ENCODE measurements at places on chromosomes 1 and 21.

DNA sequence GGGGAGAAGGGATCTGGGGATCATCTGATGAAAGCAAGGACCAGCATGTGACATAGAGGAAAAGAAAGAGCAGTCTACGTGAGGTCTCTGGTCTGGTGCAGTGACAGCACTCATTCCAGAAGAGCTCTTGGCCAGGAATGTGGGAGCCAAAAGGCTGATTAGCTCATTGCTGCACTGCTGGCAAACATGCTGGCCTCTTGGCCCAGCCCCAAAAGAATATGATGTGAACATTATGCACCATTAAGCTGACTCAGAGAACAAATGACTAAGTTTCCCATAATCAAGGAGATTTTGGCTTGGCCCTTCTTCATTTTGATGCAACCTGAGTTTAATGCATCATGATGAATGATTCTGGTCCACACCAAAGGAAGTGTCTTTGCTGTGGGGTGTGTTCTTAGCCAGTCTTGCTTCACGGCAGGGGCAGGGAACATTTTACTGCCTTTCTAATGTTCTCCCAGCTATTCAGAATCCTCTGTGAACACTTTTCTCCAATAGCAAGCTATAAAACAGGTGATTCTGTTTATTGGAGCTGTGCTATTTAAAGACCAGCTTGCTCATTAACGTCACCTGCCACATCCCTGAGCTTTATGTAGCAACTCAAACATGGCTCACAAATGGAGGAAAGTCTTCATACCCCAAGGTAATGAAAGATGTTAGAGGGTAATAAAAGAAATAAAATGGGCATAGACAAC, 55.1 kb downstream of the PCBP3 start:
- peak; percentile 98 for DNase-seq

- no peak for DNase-seq
These were observed 4.9 kb downstream of the OTUD7B start for GRCh38 chr1:150005606-150006005.

DNA sequence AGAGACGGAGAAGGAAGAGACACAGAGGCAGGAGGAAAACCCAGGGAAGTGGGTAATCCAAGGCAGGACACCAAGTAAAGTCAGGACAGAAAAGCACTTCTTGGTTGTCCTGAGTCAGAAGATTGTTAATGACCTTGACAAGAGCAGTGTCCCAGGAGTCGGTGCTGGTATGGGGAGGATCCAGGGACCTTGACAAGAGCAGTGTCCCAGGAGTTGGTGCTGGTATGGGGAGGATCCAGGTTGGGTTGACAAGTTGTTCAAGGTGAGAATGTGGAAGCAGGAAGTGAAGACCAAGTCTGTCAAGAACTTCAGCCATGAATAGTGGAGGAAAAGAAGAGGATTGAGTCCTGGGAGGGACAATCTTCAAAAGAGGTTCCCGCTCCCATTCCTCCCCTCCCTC, 31.9 kb downstream of the ZBTB18 start:
- no peak for DNase-seq

DNA sequence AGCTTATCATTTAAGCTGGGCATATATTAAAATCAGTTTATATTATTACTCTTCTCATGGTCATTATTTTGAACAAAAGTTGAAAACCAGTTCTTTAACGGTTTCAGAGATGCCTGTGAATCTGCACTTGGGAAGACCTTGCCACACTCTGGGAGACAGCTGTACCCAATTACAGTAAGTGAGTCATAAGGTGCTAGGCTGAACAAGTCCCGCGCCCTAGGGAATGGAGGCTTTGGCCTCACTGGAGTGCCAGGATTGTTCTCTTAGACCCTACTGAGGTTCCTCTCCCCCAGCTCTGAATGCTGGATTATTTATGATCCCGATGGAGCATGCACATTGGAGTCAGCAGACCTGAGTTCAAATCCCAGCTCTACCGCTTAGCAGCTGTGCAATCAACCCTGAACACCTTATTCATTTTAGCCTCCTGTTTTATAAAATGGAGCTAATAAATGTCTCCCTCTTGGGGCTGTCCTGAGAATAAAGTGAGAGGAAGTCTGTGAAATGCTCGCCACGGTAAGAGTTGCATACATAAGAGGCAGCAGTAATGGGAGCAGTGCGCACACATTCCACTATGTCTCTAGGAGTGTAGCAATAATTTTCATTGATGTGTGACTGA, 266.2 kb downstream of the FOXD2 start:
- DNase-seq, result peak; percentile 35

DNA sequence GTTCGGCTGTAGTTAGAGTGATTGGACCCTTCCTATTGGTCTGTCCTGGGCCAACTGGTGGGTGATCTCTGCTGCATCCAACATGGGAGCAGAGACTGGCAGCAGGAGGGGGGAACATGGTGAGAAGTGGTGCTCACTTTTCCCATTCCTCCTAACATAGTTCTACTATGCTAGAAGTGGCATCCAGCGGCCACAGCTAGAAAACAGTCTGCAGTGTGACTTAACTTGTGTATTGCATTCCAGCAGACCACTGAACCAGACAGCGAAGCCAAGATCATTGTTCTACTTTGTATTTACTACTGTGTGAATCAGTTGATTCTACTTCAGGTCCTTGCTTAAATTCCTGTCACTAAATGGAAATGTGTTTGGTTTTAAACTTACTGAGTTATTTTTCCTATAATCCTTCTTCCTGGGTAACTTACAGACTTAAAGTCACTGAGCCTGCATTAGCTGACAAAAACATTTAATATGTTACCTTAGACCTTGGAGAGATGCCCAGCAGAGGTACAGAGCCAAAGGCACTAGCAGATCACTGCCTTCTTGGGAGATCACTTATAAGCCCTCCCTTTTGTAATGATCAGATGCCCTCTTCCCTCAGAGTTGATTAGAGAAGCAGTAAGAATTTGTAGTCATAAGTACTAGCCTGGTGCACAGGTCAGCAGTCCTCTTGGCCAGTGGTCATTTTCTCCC, 8.2 kb downstream of the FABP3 start:
- no peak for DNase-seq

- no peak for DNase-seq
These were observed 1.7 kb downstream of the DCAF8 start for GRCh38 chr1:160260406-160261382.

DNA sequence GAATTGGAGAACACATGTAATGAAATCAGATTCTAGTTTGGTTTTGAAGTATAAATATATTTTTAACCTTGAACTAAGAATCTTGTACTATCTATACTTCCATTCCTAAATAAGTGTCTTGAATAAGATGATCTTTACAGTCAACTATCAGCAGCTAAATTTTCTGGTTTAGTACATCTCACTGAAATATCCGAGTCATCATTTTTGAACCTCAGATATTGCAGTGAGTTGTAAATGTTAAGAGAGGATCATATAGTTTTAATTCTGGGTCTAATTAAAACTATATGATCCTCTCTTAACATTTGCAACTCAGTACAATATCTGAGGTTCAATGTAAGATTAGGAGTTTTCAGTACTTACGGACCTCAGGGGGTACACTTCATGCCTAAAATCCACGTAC, 768.8 kb upstream of the ADAMTS5 start:
- DNase-seq, result no peak

- no peak for DNase-seq
These were observed 29.9 kb upstream of the EXO1 start for GRCh38 chr1:241817956-241818612.

GRCh38 chr21:43701936-43702784, 16.8 kb upstream of the PDXK start:
- DNase-seq, result no peak

DNA sequence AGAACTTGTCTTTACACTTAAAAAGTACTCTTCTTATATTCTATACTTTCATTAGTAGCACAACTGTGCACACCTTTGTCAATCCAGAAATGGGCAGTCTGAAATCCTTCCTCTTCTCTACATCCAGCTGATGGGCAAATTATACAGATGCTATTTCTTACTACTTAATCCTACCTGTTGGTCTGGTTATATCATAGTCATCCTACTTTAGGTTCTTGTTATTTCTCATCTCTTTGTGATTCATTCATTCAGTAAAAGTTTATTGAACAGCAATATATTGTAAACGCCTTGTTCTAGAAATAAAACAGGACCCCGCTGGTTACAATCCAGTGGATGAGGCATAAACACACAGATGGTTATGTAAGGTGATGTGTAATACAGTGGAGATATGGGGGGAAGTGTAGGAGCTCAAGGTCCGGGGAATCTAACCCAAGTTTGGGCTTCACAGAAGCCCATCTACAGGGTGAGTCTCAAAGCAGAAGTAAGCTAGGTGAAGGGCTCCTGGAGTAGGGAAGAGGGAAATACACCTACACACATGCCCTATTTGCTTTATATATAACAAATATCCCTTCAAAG, 11.8 kb upstream of the FUBP1 start:
- no peak for DNase-seq

DNA sequence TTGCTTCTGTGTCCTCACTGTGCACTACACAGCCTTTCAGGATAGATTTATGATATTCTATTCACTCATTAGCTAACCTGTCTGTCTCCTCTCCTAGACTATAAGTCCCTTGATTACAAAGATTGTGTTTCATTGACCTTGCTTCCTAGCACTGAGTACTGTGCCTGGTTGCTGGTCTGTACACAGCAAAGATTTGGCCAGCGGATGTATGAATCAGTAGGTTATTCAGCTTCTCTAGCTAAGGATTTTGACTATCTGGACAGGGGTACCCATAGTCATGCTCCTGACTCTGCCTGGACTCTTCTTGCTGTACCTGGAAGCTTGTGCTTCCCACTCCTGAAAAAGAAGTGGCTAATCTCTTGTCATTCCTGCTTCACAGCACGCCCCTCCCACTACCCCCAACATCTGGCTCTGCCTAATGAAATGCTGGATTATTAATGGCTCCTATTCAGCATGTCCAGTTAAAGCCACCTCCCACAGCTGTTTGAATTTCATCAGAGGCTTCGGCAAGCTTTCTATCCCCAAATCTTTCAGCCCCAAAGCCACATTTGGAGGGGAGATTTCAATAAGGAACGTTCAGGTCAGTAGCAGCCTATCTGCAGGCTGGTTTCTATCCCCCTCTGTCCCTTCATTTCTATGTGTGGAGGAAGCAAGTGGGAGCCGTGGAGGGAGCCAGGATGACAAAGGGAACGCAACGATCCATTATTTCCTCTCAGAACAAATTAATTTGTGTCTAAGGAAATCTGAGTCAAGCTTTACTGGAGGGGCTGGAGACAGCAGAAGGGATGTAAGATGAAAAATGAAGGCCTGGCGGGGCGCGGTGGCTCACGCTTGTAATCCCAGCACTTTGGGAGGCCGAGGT, 64.8 kb upstream of the PPM1J start:
- no peak for DNase-seq

DNA sequence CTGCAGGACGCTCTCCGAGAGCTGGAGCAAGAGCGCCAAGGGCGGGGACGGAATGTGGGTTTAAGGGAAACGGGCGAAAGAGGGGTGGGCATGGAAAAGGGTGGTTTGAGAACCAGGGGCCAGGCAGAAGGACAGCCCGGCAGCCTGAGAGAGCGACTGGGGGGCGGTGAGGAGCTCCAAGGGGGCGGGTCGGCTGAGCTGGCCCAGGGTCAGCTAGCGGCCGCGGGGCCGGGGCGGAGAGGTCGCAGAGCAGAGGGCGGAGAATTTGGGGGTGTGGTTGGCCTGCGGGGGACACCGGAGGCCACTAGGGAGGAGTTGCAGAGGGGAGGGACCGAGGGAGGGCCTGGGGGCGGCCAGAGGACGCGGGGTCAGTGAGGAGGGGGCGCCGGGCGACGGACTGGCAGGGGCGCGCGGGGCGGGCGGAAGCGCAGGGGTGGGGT, 54.7 kb downstream of the NDUFS5 start:
- no peak for DNase-seq

- no peak for DNase-seq
These were observed 232.5 kb upstream of the JUN start for GRCh38 chr1:59016390-59016789.

DNA sequence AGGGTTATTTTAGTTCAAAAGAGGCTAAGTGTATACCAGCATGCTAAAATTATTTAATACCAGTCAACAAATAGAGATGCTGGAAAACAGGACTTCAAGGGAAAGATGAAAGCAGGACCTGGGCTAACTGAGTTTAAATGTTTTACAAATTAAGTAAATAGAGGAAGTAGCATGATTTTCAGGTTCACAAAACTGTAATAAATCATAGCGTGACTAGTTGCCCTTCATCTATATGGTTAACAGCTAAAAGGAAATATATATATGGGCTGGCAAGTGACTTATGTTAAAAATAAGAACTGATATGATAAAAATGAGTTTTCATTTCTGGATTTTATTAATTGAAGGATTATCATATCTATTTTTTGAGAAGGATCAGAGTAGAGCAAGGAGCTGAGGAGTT, 25.6 kb downstream of the DPYD start:
- no peak for DNase-seq

DNA sequence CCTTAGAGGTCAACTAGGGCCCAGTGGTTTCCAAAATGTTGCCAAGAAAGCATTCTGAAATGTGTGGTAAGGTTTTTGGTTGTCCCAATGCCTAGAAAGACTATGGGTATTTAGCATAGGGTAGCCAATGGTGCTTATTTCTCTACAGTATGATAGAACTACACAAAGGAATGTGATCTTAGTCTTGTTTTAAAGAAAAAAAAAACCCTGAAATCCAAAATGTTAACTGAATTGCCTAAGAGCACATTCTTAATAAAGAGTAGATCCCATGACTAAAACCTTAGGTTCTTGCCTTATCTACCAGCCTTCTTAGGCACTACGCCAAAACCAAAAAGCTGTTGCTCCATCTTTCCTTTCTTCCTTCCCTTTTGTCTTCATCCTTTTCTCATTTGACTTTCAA, 428.2 kb downstream of the MRPL39 start:
- DNase-seq, result no peak

DNA sequence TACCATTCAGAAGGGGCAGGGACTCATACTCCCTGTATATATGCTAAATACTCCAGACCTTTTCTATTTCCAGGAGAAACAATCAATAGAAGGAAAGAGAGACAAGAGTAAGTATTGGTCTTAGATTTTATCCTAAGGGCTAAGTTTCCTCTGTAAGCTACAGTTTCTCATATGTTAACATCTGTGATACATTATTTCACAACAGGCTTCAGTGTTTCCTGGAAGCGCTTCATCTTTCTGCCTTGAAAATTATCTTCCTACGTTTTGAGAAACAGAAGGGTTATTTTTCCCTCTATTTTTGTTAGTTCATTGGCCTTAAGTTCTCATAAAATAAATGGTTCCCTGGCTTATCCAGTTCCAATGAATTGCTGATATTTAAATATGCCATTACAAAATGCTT, 15.6 kb downstream of the FMO1 start:
- DNase-seq, result no peak

All from GM04504 (cell line).